Activated naive CD8-positive, alpha-beta T cell treated with anti-CD3 and anti-CD28 coated beads, Interleukin-2, amount 50 U/mL, for 24 hours (primary cell): ENCODE measurements at places on chromosomes 6 and 20.
A peak's percentile ranks its signal among the peaks of the same experiment; 100 is the strongest.

GRCh38 chr6:5590187-5590586 is 328.9 kb downstream of the FARS2 start:
- no peaks in the 10 kb centered on the region for H3K4me1 ChIP-seq
- no peak overlapping the region for H3K4me3 ChIP-seq
- no peak overlapping the region for H3K27ac ChIP-seq
- H3K27me3 ChIP-seq, result no peaks in the 10 kb centered on the region
- peaks cover 7% of the 10 kb centered on the region for H3K36me3 ChIP-seq

- DNase-seq, result no peak
- no peaks in the 10 kb centered on the region for H3K4me1 ChIP-seq
- no peak overlapping the region for H3K4me3 ChIP-seq
- H3K36me3 ChIP-seq, result no peaks in the 10 kb centered on the region
- peaks cover 2% of the 10 kb centered on the region for H3K27me3 ChIP-seq
These were observed 21.0 kb upstream of the CD2AP start for GRCh38 chr6:47456536-47456975.

DNA sequence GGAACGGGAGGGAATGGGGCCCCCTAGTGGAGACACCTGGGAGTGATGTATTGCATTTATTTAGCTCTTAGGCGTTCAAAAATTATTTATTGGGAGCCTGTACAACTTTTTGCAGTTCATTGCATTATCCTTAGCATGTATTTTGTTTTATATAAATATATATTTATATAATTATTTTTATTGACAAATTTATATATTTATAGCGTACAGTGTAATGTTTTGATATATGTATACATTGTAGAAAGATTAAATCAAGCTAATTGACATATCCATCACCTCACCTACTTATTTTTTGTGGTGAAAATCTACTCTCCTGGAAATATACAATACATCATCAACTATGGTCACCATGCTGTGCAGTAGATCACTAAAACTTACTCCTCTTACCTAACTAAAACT is 975 bp downstream of the SIRT5 start:
- H3K4me1 ChIP-seq, result peaks cover 28% of the 10 kb centered on the region
- no peaks in the 10 kb centered on the region for H3K27me3 ChIP-seq
- peak overlapping the region; percentile 96 for H3K27ac ChIP-seq

DNA sequence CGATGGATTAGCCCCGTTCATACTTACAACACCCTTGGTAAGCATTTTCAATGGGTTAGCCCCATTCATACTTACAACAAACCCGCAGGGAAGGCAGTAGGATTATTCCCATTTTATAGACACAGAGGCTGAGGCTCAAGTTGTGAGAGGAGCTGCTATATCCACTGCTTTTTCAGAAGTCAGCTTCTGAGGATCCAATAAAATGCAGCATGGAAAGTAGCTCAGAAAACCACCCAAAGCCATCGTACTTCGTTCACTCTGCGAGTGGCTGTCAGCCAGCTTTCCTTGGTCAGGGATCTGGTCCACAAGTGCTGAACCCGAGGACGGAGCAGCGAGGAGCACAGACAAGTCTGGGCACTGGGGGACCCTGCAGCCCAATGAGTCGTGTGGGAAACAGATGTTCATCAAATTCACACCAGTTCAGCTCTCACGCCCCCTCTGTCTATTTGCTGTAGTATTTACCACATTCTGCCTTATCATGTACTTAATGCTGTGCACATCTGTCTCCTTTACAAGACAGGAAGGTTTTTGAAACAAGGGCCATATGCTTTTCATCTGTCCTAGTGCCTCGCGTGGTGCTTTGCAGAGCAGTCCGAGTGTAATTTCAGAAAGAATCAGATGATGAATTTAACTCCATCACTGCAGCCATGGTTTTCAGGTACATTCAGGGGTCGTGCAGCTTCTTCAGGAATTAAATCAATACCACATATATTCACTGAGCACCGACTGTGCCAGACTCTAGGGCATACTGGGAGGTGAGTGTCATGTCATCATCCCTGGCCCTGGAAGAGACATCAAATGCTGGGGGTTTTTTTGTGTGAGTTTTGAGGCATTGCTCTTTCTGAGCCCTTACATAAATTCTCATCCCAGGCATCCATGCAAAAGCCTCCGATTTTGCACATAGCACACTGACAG is 256.9 kb downstream of the CDH26 start:
- H3K4me1 ChIP-seq, result peaks cover 6% of the 10 kb centered on the region
- H3K4me3 ChIP-seq, result no peak overlapping the region

DNA sequence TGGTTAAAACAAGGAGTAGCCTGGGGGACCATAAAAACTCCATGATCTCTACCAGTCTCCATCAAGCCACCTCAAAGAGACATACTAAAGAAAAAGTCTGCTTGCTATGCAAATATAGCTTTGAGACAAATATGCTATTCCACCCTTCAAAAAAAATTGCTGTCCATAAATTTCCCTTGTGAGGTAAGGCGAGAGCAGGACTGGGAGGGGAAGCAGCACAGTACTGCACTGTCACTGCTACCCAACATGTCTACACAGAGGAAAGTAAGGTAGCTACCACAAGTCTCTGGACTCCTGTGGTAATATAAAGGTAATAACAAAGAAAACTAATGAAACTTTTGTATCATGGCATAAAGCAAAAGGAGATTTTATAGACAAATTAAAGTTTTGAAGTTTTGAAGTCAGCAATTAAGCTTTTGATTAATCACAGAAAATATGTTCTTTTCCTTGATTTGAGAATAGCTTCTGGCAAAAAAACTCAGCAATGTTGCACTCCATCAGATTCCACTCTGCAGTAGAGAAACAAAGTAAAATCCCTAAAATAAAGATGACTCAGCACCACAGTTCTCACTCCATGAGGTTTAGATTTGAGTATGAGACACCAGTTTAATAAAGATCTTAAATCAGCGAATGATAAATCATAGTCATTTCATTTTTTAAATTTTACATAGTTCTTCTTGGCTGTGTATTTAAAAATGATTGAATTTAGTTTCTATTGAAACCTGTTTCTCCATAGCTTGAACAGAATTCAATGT is 602.4 kb downstream of the COL12A1 start:
- no peak overlapping the region for H3K4me3 ChIP-seq
- no peaks in the 10 kb centered on the region for H3K36me3 ChIP-seq
- H3K27ac ChIP-seq, result no peak overlapping the region
- H3K4me1 ChIP-seq, result no peaks in the 10 kb centered on the region

- peaks cover 61% of the 10 kb centered on the region for H3K36me3 ChIP-seq
- no peak for DNase-seq
- H3K4me3 ChIP-seq, result no peak overlapping the region
These were observed 40.1 kb downstream of the ADNP start for GRCh38 chr20:50891138-50891537.

DNA sequence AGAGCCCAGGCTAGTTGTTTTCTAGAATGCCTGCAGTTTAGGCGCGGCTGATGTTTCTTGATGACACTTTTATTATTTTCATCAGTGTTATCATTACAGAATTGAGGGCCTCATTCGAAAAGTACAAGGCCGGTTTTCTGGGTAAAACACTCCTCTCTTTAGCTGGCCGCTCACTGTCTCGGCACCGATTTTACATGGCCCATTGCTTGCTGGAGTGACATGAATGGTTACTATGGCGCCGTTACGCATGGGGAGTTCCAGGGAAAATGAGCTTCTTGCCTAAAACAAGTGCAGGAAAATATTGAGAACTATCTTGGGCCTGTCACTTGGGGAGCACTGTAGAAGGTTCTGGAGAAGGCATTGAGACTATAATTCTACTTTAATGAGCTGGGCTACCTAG is 317.8 kb downstream of the CDH4 start:
- H3K27me3 ChIP-seq, result no peaks in the 10 kb centered on the region
- no peaks in the 10 kb centered on the region for H3K4me1 ChIP-seq
- DNase-seq, result no peak
- H3K4me3 ChIP-seq, result no peak overlapping the region

DNA sequence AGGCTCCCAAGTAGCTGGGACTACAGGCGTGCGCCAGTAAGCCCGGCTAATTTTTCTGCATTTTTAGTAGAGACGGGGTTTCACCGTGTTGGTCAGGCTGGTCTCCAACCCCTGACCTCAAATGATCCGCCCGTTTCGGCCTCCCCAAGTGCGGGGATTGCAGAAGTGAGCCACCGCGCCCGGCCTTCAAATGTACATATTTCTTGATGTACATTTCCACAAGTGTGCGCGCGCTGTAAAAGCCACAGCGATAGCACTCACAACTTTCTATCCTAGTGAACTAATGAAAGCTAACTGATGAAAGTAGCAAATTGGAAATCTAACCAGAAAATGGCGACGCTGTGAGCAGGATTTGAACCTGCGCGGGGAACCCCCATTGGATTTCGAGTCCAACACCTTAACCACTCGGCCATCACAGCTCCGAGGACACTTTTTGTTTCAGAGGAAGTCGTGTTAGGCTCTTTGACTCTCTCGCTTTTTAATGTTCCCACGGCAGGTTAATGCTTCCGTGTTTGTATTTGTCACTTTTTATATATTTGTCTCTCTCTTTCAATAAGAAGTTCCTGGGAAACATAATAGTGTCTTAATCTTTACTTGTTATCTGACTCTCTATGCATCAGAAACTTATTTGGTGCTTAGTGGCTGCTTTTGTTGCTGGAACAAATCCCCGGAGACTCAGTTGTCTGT is 199.4 kb upstream of the ZNF184 start:
- H3K4me1 ChIP-seq, result peaks cover 45% of the 10 kb centered on the region
- H3K27me3 ChIP-seq, result peaks cover 82% of the 10 kb centered on the region
- peak overlapping the region; percentile 66 for H3K4me3 ChIP-seq
- peak overlapping the region; percentile 75 for H3K27ac ChIP-seq
- DNase-seq, result peak; percentile 51

DNA sequence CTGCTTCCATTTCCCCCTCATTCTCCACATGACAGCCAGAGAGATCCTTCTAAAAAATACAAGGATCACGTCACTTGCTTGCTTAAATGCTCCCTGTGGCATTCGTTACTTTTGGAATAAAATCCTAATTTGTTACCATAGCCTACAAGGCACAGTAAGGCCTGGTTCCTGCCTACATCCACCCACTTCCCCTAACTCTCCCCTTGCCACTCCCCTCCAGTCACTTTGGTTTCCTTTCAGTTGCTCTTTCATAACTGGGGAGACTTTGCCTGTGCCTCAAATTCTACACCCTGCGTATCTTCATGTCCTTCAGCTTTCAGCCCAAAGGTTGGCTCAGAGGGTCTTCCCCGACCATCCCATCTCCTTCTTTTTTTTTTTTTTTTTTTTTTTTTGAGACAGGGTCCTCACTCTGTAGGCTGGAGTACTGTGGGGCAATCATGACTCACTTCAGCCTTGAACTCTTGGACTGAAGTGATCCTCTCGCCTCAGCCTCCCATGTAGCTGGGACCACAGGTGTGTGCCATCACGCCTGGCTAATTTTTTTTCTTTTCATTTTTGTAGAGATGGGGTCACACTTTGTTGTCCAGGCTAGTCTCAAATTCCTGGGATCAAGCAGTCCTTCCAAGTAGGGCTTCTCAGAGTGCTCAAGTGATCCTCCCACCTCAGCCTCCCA is 12.5 kb downstream of the ID1 start:
- H3K36me3 ChIP-seq, result no peaks in the 10 kb centered on the region
- peaks cover 9% of the 10 kb centered on the region for H3K27me3 ChIP-seq
- H3K4me1 ChIP-seq, result peaks cover 7% of the 10 kb centered on the region
- DNase-seq, result no peak

DNA sequence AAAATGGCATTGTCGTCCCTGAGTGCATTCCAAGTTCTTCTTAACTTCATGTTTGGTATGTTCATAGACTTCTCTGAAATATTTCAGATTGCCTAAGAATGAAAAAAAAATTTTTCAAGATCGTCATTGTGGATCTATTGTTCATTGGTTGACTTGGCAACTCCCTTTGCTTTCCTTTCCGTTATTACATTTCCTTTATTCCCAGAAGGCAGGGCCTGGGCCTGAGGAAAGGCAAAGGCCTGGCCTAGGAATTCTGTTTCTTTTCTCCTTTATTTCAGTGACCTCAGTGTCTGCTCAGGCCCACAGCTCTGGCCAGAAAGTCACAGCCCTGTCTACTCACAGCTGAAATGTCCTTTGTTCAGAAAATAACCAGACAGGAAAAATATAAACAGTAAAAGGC is 401.6 kb upstream of the PLCB4 start:
- H3K4me1 ChIP-seq, result no peaks in the 10 kb centered on the region
- no peak for DNase-seq
- no peaks in the 10 kb centered on the region for H3K27me3 ChIP-seq
- no peak overlapping the region for H3K4me3 ChIP-seq
- H3K27ac ChIP-seq, result no peak overlapping the region

GRCh38 chr6:33323623-33323948 is 6.0 kb upstream of the ZBTB22 start:
- H3K27ac ChIP-seq, result peak overlapping the region; percentile 100
- H3K36me3 ChIP-seq, result peaks cover 38% of the 10 kb centered on the region
- H3K4me3 ChIP-seq, result peak overlapping the region; percentile 98
- H3K27me3 ChIP-seq, result no peaks in the 10 kb centered on the region
- peaks cover 51% of the 10 kb centered on the region for H3K4me1 ChIP-seq

GRCh38 chr6:12165297-12165696 is 124.9 kb upstream of the EDN1 start:
- peaks cover 34% of the 10 kb centered on the region for H3K36me3 ChIP-seq
- no peak overlapping the region for H3K4me3 ChIP-seq
- DNase-seq, result no peak
- peaks cover 21% of the 10 kb centered on the region for H3K4me1 ChIP-seq

DNA sequence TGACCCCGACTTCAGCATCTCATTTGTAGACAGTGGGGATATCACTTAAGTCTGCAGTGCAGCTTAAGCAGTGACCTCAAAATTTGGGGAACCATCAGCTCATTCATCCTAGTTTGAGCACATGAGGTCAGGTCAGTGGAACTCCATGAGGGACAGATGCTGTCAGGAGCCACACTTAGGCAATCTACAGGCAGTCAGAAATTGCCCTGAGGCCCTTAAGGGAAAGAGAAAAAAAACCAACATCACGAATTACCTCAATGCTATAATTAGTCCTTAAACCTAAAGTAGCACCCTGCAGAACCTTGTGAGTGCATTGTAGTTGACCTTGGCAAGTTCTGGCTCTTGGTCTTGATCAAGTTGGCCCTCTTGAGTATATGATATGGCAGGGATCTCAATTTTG is 21.1 kb downstream of the TMEM74B start:
- peaks cover 4% of the 10 kb centered on the region for H3K4me1 ChIP-seq
- no peak overlapping the region for H3K27ac ChIP-seq
- H3K4me3 ChIP-seq, result no peak overlapping the region
- peaks cover 51% of the 10 kb centered on the region for H3K36me3 ChIP-seq
- DNase-seq, result no peak

- no peak for DNase-seq
- no peaks in the 10 kb centered on the region for H3K36me3 ChIP-seq
- H3K4me3 ChIP-seq, result no peak overlapping the region
- no peaks in the 10 kb centered on the region for H3K27me3 ChIP-seq
These were observed 669.5 kb upstream of the MARCKS start for GRCh38 chr6:113187661-113188060.

GRCh38 chr6:7550433-7550801 is 8.9 kb downstream of the DSP start:
- H3K27me3 ChIP-seq, result peaks cover 42% of the 10 kb centered on the region
- H3K36me3 ChIP-seq, result no peaks in the 10 kb centered on the region
- no peak for DNase-seq
- no peaks in the 10 kb centered on the region for H3K4me1 ChIP-seq
- H3K4me3 ChIP-seq, result no peak overlapping the region
- H3K27ac ChIP-seq, result no peak overlapping the region

DNA sequence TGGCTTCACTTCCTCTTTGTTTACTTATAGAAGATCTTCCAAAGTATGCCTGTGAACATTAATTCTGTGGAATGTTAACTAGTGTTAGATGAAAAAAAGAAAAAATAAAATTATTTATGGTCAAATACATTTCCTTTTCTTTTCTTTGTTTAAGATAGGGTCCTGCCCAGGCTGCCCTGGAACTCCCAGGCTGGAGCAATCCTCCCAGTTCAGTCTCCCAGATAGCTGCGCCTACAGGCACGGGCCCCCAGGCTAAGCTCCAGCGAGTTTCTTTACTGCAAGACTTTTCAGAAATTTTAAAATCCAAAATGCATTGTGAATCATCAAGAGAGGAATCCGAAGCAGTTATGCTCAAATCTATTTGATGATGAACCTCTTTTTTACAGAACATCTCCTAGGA is 39.3 kb upstream of the IL20RA start:
- H3K36me3 ChIP-seq, result no peaks in the 10 kb centered on the region
- H3K27ac ChIP-seq, result no peak overlapping the region
- H3K4me3 ChIP-seq, result no peak overlapping the region
- no peaks in the 10 kb centered on the region for H3K4me1 ChIP-seq
